Dermis blood vessel endothelial cell (primary cell): ENCODE measurements at places on chromosomes 6 and 20.

DNA sequence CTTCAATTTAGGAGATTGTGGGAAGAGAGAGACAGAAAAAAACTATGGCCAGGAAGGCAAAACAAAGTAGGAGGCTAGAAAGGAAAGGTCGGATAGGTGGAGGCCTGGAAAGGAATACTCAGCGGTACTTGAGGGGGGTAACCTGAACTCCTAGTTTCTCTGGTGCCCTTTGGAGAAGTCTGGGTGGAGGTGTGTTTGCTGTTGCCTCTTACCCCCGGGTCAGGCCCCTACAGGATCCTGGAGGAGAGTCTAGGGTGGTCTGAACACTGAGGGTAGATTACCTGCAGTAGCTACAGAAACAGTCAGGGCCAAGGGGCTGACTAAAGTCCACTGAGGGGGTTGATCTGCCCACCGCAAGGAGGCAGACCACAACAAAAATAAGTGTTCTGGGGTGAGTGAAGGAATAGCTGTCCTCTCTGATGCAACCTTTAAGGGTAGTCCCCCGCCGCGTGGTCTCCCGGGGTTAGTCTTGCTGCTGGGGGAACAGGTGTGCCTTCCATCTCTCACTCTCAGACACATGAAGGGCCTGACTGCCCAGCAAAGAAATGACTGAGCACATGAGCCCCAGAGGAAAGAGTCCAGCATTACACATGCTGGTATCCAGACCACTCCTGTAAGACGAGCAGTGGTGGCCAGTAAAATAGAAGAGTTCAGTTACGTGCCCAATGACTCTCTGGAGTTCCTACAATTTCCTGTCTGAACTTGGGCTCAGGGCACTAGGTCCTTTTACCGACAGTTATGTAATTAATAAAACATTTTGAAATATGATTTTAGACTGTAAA lies 59.5 kb downstream of the MTHFD1L start:
- DNase-seq, result no peak

- peak; percentile 81 for DNase-seq
Measured at GRCh38 chr6:17863901-17864754, 123.3 kb downstream of the KIF13A start.

DNA sequence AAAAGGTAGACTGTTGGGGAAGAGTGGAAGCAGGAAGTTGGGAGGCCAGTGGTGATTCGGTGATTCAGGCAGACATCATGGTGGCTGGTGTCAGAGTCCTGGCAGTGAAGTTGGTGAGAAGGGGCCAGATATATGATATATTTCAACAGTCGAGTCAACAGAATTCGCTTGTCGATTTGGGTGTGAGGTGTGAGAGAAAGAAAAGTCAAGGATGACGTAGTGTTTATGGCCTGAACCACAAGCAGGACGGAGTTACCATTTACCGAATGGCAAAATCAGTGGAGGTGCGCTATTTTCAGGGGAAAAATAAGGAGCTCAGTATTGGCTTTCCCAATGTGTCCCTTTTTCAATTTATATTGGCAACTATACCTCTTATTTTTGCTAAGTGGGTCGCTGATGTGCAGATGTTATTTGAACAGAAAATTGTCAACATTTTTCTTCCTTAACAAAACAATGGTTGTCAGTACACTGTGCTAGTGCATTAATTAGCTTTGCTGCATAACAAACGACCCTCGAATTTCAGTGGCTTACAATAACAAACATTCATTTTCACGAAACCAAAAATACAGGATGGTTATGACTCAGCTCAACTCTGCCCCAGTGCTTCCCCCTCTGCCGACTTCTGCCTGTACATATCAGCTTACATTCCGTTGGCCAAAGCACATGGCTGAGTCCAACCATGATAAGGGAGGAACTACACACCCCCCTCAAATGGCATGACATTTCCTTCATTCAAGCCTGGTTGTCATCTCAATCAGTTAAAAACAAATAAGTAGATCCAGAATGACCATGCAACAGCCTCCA lies 255.0 kb upstream of the ZFP64 start:
- DNase-seq, result no peak

- DNase-seq, result no peak
Measured at GRCh38 chr20:32116079-32116521, 6.6 kb downstream of the TM9SF4 start.
